ENCODE measurements at places on chromosomes 12 and 14.

GRCh38 chr12:126069549-126070165, 1004.4 kb downstream of the AACS start:
- peak; percentile 58 for DNase-seq

DNA sequence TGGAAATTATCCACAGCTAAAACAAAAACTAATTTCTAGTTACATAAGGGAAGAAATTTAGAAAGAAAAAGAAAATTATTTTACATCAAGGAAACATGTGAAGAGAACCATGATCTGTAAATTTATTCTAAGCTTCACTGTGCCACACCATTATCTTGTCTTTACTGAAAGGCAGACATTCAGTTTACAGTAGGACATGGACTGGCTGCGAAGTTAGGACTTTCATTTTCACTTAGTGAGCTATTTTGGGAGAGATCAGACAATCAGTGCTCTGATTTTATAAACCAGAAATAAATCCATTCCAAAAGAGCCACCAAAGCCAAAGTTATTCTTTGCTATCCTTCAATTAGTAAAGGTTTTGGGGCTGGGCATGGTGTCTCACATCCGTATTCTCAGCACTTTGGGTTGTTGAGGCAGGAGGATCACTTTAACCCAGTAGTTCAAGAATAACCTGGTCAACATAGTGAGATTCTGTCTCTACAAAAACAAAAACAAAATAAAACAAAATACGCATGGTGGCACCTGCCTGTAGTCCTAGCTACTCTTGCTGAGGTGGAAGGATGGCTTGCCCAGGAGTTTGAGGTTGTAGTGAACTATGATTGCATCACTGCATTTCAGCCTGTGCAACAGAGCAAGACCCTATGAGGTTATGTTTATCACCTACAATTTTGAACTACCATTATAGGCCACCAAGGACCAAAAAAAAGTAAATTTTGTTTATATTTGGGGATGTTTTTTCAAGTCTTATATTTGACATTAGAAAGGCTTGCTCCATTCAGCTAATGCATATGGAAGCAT, 1084.8 kb upstream of the ATXN7L3B start:
- no peak for DNase-seq

DNA sequence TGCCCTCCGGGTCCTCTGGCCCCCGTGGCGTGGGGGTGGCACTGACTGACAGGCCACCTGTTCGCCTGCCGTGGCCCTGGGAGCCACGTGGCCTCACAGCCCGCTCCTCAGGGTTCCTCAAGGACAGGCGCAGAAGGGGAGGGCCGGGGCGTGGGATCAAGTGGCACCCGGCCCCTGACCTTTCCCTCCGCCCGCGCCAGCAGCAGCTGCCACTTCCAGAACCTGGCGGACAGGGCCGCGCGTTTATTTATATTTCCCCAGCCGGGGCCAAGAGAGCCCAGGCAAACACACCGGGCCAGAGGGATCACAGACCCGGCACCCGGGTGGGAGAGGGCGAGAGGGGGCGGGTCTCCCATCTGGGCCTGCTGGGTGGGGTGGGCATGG, 92.6 kb downstream of the RFLNA start:
- no peak for DNase-seq

DNA sequence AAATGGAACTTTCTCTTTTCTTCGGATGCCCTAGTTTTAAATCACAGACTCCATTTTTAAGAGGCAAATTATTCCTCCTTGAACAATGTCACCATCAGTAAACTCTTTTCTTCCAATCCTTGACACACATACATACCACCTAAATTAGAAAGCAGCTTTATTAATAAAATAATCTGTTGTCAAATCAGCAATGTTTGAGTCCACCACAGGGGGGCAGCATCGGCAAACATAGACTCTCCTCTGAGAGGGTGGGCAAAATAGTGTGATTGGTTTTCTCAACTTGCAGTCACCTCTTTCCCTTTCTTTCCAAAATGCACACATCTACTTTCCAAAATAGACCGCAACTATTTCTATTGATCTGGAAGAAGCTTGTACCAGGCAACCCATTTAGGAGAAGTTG, 438.4 kb upstream of the OR4E1 start:
- DNase-seq, result peak; percentile 4

DNA sequence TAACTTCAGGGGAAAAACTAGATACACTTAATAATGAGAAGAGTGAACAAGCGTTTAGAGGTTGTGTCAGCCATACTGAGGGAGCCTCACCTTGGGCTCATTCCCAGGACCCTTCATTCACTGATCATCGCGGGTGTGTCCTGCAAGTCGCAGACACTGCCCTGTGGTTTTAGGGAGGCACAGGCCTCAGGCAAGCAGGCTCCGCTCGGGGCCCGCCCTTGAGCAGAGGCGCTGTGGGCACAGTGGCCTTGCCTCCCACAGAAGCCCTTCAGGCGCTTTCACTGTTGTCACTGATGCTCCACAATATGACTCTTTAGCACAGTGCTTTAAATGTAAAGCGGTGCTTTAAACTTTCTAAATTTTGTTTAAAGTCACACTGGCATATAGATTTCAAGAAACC, 67.4 kb downstream of the DDX51 start:
- DNase-seq, result no peak

DNA sequence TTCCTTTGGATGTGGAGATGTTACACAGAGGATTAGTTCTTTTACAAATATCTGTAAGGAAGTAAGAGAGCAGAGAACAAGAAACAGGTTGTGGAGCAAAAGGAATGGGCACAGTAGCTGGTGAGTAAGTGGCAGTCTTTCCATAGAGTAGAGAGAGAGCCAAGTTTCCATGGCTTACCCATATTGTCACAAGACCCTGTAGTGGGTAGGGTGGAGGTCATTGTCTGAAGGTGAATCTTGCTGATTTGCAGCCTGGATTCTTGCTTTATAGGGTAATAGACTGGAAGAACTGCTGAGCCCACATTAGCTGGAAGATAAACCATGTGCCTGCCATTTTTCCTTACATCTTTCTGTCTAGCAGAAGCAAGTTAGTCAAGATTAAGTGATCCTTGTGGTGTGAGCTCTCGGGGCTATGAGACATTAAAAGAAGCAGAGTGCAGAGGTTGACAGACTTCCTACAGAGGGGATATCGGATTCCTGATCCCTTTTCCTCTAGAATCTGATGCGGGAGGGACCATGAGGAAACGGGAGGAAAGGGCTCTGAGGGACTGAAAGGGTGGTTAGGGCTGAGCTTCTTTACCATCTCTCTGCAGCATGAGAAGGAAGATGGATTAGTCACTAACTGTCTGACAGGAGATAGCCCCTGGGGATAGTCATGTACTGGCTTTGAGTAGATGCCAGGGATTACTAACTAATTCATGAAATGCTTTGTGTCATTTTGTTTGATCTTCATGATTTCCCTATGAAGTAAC, 44.0 kb upstream of the LRTM2 start:
- peak; percentile 92 for DNase-seq

- DNase-seq, result no peak
Measured at GRCh38 chr14:87678624-87679023, 314.4 kb downstream of the GALC start.

DNA sequence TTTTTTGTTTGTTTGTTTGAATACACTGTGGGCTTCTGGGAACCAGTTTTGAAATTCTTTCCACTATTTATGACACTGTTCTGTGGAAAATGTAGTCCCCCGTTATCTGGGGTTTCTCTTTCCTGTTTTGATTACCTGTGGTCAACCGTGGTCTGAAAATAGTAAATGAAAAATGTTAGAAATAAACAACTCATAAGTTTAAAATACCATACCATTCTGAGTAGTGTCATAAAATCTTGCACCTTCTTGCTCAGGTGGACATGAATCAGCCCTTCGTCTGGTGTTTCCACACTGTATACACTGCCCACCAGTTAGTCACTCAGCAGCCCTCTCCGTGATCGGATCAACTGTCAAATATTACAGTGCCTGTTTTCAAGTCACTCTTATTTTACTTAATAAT, 5.1 kb upstream of the PAPOLA start:
- DNase-seq, result no peak

- DNase-seq, result peak; percentile 46
Measured at GRCh38 chr12:88453323-88453722, 126.9 kb downstream of the KITLG start.
